ENCODE measurements at places on chromosomes 4 and X.

DNA sequence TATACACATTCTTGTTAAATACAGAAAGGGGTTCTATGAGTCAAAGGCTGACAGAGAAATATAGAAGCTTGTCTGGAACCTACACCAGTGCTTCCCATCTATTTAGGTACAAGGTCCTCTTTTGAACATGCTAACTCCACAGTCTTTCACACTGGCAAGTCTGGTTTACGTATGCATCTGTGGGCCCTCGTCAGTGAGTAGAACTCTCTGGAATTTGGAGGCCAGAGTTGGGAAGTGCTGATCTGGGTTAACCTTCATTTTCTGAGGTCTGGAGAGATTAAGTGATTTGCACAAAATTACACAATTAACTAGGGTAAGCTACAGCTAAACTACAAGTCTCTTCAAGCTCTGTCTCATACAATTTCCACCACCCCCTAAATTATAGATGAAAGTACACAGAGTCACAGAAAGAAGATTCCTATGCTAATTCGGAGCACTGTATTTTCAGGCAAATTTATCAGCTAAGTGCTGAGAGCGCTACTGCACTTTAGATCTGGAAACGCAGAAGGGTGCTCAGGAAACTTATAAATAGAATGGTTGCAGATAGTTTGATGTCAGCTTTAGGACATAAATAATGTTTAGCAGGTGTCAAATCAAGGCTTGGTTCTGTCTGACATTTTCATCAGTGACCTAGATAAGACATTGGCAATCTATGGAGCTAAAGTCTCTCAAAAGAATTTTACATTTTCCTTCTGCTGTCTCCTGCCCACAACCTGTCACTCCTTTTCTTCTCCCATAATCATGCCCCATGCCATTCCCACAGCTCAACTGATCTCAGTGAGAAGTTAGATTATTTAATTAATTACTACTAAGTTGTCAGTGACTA is 43.0 kb upstream of the PDLIM5 start:
- no peak for DNase-seq

- DNase-seq: no peak
Observed at GRCh38 chr4:43251841-43252240, 359.3 kb downstream of the GRXCR1 start.

- DNase-seq: no peak
Observed at GRCh38 chr4:86247906-86248305, 111.9 kb downstream of the MAPK10 start.

GRCh38 chr4:183550345-183551093 is 45.7 kb downstream of the ING2 start:
- no peak for DNase-seq

GRCh38 chrX:53080628-53081580 is 1.3 kb upstream of the TSPYL2 start:
- DNase-seq: peak; percentile 67

Measured in spleen (tissue), 13 donors.